ENCODE measurements at places on chromosomes 7 and 10.

GRCh38 chr10:30455816-30456215 is 21.8 kb downstream of the MAP3K8 start:
- DNase-seq: no peak

DNA sequence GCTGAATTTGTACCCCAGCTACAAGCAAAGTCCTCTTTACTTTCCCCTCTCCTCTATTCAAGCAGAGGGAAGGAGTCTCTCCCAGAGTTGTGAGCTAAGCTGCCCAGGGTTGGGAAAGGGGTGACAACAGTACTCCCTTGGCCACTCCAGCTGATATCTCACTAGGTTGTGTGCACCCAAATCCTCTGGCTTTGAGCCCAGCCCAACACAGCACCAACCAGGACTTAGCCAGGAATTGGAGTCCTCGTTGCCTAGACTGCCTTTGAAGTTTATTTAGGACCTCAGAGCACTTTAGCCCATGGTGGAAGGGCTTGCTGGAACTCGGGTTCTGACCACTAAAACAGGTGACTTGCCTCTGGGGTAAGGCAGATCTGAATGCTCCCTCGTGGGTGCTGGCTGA is 35.7 kb upstream of the DYNC1I1 start:
- DNase-seq: no peak

DNA sequence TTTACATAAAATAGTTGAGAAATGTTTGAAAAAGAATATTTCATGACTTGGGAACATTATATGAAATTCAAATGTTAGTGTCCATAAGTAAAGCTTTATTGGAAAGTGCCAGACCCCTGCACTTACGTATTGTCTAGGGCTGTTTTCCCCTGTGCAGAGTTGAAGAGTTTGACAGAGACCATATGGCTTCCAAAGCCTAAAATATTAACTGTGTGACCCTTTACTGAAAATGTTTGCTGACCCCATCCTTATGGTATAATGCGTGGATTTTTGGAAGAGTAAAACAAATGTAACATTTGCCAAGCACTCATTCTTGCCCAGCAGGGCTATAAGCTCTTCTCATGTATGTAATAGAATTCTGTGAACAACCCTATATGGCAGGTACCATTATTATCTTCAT is 40.1 kb upstream of the RAB18 start:
- DNase-seq: no peak

DNA sequence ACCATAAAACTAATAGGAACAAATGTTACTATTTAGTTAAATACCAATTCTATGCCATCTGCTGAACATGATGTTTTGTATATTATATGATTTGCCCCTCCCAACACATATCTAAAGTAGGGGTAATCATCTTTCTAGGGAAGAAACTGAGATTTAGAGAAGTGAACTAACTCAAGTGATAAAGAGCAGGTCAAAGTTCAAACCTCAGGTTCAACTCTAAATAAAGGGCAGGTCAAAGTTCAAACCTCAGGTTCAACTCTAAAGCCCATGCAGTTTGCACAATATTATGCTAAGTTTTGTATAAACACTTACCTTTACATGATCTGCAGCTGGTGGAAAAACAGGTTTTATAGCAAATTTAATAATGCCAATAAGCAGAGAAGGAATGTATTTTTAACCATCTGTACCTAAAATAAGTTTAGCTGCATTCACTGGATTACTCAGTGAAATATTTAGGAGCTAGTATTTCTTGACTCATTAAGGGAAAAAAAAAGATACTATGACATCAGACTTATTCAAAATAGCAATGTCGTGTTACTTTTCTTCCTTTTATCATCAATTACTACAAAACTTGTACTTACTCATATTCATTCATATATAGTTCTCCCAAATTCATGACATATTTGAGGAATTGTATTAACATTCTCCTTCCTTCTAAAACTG is 1194.3 kb upstream of the CELF2 start:
- DNase-seq: no peak

DNA sequence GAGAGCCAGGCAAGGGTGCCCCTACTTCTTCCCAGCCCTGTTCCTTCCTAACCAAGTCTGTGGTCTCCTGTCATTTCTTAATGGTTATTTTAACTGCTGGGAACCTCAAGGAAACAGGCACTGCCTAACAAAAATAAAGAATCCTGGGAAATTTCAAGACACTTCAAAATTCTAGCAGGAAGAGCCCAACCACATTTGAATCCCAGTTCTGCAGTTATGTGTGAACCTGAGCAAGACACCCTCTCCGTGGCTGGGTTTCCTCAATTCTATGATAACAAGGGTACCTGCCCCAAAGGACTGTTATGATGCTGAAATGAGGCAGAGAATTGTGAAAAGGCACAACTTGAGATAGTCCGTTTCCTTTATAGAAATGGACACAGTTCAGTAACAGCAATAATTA is 36.2 kb upstream of the DUSP5 start:
- no peak for DNase-seq

GRCh38 chr7:30764030-30764975 is 6.9 kb upstream of the MINDY4 start:
- DNase-seq: no peak

DNA sequence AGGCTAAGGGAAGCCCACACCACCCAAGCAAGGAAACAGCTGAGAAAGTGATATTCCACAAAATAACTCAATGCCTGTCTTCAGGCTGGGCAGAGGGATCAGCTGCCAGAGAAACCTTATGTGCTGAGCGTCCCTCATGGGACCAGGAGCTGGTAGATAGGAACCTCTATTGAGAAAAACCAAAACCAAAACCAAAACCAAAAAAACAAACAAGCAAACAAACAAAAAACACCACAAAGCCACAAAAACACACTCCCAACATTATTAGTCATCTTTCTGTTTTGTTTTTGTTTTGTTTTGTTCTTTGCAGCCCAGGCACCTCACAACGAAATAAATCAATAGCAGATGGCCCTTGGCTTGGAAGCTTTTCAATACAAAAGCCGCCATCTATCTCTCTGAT is 760.8 kb upstream of the CELF2 start:
- DNase-seq: no peak

GRCh38 chr10:69726850-69727249 is 74.9 kb upstream of the COL13A1 start:
- DNase-seq: no peak

GRCh38 chr7:148967032-148967372 is 61.3 kb downstream of the PDIA4 start:
- no peak for DNase-seq
